ENCODE measurements at places on chromosomes 6 and 20.

DNA sequence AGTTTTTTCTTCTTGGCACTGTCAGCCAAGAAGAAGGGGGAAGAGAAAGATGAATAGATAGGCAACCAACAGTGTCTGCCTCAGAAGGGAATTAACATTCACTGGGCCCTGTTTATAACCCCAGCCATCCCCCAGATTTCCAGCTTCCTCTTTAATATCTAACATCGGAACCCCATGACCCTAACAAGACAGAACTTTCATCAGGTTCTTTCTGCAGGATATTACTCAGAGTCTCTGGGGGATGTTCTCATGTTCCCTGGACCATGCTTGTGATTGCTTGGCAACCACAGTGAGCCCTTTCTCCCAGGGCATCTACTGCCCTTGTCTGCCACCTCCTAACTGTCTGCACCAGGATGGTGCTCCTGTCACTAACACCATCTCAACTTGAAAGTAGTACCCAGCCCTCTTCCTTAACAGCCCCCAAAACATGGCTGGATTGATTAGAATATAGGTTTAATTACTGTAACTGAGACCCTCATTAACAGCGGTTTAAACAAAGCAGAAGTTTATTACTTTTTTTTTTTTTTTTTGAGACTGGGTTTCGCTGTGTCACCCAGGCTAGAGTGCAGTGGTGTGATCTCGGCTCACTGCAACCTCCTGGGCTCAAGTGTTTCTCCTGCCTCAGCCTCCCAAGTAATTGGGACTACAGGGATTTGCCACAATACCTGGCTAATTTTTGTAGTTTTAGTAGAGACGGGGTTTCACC, 12.0 kb upstream of the PTPN1 start:
- no peak for DNase-seq

- no peak for DNase-seq
Observed at GRCh38 chr20:14832630-14833029, 495.2 kb upstream of the FLRT3 start.

DNA sequence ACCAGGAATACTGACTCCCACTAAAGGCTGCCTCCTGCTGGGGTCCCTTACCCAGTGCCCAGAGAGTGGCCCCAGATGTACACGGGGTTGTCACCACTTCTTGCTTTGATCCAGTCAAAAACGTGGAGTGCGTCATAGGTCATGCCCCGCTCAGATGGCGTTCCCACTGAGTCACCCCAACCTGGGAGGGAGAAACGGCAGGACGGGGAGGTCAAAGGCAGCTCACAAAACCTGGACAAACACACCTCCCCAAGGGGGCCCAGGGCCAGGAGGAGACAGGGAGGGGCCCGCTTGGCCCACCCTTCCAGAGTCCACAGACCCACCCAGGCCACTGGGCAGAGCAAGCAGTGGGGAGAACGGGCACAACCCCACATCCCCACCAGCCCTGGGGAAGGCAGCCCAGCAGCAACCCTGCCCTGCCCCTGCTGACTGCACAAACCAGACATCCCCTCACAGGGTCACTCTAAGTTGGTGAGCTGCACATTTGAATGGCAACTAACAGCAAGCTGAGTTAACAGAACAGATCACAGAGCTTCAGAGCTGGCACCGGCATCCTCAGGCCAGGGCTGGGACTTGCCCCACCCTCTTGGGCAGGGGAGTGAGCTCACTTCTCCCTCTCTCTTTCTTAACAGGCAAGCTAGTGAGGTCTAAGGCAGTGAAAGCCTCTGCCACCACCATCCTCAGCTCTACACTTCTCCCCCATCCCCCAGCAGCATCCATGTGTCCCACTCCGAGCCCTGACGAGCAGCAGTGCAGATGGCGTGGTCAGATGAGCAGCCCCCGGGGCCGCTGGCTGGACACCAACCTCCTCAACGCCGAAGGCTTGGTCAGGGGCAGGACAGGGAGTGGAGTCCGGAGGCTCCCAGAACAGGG, 61.7 kb downstream of the PYGB start:
- peak; percentile 25 for DNase-seq

- no peak for DNase-seq
Observed at GRCh38 chr20:22681591-22682248, 97.3 kb upstream of the FOXA2 start.

DNA sequence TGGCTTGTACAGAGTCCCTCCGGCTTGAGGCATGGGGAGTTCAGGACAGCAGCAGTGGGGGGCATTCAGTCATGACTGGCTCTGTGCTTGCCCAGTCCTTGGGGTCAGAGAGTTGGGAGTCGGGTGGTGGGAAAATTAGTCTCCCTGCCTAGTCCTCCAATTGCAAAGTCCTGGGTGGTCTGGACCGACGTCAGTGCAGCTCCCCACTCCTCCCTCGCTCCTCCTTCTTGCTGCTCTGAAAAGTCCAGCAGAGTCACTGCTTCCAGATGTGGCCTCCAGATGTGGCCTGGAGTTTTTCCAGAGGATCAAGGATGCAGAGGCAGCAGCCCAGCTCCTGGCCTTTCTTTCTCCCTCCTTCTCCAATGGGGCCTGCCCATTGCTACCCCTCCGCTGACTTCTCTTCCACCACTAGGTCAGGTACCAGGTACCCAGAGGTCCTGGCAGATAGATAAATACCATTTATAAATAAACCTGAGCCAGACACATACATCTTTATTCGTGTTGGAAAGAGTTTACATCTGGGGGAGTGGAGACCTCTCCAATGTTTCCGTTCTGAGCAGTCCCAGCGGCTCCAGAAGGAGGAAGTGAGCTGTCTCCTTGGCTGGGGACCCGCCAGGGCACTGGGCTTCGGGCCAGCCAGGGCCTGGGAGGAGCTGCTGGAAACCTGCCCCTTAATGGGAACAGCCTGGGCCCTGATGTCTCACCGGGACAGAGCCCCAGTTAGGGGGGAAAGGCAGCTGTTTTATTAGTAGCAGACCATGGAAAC, 49.0 kb upstream of the RNF24 start:
- DNase-seq: peak; percentile 74

- no peak for DNase-seq
Observed at GRCh38 chr6:121506761-121507754, 71.6 kb downstream of the GJA1 start.

DNA sequence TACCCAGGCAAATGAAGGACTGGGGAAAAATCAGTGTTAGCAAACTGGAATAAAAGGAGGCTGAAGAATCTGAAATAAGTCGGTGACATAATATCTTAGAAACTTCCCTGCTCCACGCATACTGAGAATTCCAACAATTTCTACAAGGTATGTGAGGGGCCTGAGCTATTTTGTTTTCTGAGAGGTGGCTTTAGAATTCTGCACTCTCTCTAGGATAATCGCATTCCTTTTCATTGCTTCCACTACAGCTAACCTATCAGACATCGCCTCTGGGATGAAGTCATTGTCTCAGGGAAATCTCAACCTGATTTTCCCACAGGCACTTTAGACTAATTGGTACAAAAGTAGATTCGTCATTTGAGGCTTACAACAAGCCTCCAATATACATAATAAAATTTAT, 740.8 kb downstream of the PHF3 start:
- DNase-seq: no peak

GRCh38 chr6:25177500-25178028, 101.6 kb upstream of the CARMIL1 start:
- DNase-seq: no peak

DNA sequence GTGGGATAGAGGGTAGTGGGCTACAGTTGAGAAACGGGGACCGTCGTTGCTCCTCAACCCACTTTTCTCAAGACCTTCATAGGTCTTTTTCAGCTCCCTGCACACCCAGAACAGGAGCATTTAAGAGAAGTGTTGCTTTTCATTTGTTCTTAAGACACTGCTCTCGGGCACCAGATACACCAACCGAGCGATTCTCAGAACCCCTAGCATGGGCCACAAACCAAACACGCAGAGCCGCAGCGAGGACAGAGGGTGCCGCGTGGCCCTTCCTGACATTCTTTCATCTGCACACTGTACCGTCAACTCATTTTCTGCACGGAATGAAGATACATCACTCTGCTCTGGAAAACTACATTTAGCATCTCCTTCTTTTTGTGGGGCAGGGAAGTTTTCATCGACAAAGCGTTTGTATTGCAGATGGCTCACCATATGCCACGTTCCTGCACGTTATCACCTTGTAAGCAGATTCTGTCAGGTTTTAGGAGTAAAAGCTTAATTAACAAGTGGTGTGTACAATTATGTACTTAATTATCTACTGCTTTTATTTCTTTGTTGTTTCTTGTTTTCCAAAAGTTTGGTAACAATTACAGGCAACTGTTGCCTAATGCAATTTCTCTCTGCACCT, 70.4 kb upstream of the MLN start:
- DNase-seq: no peak

- no peak for DNase-seq
Observed at GRCh38 chr6:121830736-121831135, 395.3 kb downstream of the GJA1 start.

DNA sequence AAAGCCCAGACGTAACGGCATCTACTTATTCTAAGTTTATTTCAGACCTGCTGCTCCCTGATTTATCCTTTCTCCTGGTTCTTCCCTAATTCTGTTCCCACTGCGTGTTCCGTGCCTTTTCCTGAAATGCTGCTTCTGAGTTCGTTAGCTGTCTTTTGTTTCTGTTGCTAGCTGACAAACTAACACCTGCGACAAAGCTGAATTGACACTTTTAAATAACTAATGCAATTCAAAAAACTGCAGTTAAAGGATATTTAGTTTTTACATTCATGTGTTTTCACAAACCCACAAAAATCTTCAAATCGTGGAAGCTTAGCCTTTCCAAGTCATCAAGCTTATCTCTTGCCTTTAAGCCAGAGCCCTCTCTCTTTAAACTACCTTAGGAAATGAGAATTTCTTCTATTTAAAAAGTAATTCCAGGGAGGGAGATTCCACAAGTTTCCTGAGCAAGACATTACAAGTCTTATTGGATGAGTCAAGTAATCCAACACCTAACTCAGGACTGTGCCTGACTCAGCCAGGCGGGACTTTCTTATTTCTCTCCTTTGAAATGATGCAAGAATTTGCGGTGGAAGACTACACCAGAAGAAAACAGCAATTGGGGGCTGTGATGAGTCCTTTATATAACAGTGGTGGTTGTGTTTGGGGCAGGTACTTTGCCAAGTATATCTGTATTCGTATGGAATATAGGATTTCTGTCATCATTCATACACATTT, 6.3 kb downstream of the ADTRP start:
- DNase-seq: peak; percentile 89

- no peak for DNase-seq
Observed at GRCh38 chr20:57707320-57707719, 2.5 kb downstream of the PMEPA1 start.

DNA sequence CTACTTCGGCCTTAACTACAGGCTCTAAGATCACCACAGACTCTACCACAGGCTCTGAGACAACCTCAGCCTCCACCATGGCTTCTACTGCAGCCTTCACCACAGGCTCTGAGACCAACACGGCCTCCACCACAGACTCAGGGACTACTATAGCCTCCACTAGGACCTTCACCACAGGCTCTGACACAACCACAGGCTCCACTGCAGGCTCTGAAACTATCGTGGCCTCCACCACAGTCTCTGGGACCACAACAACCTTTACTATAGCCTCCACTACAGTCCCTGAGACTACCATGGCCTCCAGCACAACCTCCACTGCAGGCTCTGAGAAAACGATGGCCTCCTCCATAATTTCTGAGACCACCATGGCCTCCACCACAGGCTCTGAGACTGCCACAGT, 15.3 kb downstream of the MUC22 start:
- DNase-seq: no peak

GRCh38 chr6:139137706-139138105, 2.8 kb downstream of the HECA start:
- DNase-seq: no peak

DNA sequence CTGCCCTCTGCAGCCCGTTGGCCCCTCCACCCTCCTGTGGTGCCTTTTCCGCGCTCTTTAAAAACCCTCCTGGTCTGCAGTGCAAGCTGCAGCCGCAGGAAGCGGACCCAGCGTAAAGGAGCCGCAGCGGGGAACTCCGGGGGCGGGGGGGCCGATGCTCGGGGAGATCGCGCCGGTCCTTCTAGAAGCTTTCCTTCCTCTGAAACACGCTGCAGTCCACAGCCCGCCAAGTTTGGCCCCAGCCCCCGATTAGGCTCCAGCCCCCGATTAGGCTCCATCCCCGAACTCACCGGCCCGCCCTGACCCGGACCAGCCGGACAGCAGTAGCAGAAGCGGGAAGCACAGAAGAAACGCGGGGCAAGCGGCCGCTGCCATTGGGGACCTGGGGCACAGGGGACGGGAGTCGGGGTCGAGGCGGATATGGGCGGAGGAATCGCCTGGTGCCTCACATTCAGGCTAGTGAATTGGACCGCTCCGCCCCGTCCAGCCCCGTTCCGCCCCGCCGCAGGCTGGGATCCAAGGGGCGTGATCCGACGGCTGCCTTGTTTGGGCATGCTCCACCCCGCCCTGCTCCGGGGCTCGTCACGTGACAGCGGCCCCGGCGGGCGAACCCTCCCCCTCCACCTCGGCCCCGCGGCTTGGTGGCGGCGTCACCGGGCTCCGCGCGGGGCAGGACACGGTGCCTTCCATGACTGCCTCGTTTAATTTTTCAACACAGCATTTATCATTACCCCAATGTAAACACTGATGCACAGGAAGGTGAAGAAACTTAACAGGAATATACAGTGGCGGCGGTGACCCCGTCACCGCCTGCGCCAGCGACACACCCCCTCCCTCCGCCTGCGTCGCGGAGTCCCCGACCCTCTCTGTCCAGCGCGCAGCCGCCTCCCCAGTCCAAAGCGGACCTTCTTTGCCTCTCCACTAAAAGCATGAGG, 20.3 kb downstream of the RAET1L start:
- peak; percentile 71 for DNase-seq

DNA sequence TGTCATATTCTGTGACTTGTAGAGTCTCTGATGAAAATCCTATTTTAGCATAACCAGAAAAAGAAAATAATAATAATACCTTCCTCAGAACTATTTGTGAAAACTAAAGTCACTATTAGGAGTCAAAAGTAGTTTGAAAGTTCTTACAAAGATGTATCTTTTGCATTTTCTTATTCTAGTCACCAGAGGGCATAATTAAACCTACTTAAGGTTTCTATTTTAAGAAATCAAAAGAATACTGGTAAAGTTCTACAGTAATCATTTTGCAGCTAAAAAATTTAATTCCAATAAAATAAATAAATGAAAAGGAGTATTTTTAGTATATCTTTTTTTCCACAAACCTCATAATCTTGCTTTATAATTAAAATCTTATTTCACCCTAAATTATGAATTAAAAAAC, 28.0 kb upstream of the MCM9 start:
- DNase-seq: no peak

- DNase-seq: no peak
Observed at GRCh38 chr20:54174457-54175175, 830 bp upstream of the CYP24A1 start.

DNA sequence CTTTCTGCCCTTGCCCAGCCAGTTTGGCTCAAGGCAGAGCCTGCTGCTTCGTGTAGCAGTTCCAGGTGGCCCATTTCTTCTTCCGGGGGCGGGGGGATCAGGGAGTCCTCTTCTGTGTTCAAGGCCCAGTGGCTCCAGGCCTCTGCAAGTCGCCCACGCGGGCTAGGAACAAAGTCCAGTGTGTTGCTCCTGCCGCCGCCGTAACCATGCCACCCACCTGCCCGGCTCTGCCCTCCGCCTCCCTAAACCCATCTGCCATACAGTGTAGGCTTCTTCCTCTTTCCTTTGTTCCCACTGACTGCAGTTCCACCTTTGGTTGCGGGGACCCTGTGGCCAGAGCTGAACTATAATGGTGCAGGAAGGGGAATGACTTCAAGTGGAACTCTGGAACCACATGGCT, 43.9 kb upstream of the SRF start:
- DNase-seq: no peak

- no peak for DNase-seq
Observed at GRCh38 chr6:15131651-15132061, 114.2 kb upstream of the JARID2 start.

Data from amniotic stem cell (primary cell).